Ureter (tissue), 1 donor: ENCODE measurements at places on chromosomes 12 and 14. TPM values are rescaled to one million over a fixed set of nuclear protein-coding genes. Genes with fewer than 3 reads are reported as not detected.

DNA sequence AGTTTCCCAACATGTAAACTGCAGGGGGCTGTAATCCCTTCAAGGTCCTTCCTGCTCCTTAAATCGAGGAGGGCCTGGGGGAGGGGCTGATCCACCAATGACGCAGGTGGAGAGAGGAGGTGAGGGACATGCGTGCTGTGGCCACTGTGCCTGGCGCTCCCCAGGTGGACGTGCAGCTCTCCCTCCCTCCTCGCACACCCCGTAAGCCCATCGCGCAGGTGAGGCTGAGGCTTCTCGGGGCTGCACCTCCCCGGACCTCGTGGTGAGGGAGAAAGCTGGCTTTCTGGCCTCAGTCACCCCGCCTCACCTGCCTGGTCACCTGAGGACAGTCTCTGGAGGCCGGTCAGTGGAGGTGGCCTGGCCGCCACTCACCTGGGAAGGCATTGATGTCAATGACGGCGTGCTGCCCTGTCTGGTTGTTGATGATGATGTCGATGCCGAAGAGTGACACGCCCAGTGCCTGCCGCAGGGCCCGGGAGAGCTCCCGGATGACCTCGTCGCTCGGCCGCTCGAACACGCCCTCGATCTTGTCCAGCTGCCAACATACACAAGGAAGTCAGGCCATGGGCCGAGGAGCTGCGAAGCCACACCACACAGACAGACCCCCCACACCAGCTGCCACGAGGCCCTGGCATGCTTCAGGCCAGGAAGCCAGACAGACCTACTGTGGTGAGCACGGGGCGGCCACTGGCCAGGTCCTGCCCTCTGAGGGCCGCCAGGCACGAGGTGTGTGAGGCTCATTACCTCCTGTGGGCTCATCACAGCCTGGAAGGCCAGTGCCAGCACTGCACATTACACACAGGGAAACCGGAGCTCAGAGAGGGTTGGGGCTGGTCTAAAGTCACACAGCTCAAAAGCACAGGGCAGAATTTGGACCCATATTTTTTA, 23.3 kb downstream of the CHGA start:
- peak; percentile 88 for DNase-seq

DNA sequence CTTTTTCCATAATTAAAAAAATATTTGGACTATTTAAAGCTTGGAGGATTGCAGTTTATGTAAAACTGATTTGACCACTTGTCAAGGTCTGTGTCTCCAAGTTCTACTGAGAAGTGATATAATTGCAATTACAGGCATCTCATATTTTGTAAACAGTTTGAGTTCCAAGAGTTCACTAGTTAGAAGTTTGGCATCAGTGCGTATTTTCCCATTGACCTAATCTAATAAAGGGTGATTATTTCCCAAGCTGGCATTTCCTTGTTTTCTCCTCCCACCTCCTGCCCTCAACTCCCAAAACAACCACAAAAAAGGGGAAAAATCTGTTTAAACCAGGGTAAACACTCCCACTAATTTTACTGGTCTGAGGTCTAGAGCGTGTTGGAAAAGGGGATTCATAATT, 3.0 kb upstream of the MYF6 start:
- DNase-seq = no peak

- DNase-seq = no peak
These were observed 23.8 kb upstream of the ATP5MC2 start for GRCh38 chr12:53699678-53700025.

DNA sequence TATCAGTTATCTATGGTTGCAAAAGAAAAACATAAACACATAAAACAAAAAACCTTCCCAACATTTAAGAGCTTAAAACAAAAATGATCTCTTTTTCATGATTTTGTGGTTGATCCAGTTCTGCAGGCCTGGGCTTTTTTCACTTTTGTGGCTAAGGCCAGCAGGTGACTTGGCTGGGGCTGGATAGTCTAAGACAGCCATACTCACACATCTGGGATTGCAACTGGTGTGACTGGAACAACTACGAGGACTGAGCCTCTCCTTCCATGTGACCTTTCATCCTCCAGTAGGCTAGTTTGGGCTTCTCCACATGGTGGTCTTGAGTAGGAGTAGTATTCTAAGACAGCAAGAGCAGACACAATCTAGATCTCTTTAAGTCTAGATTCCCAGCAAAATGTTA, 7.2 kb upstream of the PKP2 start:
- DNase-seq = no peak

GRCh38 chr12:51362307-51362706, 15.8 kb upstream of the CELA1 start:
- no peak for DNase-seq

- no peak for DNase-seq
These were observed 184.7 kb downstream of the TBX5 start for GRCh38 chr12:114221136-114221833.

- no peak for DNase-seq
These were observed 137.4 kb downstream of the DAAM1 start for GRCh38 chr14:59325906-59326305.

GRCh38 chr12:5073054-5073453, 29.4 kb downstream of the KCNA5 start:
- DNase-seq = no peak

DNA sequence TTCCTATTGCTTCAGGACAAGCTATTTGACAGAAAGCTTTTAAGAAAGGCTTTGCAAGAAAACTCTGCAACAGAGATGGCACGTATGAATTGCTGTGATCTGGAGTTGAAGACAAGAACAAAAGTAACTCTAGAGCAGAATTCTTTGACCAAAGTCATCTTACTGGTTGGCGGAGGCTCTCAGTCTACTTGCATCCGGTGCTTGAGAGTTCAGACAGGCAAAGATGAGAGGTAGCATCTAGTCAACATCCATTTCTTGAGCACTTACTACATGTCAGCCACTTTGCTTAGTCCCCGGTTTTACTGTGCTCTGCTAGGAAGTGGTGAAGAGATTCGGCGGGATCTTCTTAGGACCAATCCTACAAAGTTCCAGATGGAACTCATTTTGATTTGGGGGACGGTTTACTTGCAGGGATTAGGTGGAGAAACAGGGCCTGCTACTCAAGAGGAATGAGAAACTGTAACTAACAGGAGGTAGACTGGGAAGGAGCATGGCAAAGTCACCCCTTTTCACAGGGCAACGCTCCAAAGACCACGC, 404 bp upstream of the CCDC91 start:
- no peak for DNase-seq

GRCh38 chr14:38286452-38286851, 30.6 kb upstream of the CLEC14A start:
- DNase-seq = no peak

DNA sequence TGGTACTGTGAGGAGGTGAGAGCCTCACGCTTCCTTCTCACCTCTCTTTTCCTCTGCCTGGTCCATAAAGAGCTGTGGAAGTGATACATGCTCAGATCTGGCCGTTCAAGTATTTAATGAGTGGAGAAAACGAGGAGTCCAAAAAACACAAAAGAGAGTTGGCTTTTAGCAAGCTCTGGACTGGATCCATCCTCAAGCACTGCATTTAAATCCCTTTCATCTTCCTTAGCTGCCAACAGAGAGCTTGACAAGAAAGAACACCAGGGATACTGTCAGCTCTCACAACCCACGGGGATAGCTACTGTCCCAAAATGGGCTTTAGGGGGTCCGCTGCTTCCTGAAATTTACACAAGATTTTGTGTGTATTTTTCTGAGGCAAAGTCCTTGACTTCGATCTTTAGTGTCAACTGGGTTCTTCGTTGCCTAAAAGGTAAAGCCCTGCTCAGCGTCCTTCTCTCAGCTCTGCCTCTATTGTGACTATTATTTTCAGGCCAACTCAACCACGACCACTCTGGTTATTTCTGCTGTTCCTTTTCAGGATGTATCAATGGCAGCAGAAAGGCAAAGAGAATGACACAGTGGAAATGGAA, 120.9 kb downstream of the TMTC1 start:
- DNase-seq = no peak

DNA sequence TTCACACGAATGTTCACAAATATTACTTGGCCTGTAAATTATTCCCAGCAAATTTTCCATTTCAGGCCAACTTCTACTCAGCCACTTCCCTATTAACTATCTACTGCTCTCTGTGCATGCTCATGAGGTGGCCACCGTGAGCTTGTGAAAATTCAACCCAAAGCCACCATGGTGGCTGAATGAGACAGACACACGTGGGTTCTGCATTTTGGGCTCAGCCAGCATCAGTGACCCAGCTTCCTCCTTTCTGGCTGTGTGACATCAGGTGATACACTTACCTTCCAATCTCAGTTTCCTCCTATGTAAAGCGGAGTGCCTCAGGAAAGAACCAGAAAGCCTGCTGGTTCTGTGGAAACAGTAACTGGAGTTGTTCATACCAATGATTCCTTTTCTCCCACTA, 175.8 kb downstream of the FOXN3 start:
- DNase-seq = no peak

DNA sequence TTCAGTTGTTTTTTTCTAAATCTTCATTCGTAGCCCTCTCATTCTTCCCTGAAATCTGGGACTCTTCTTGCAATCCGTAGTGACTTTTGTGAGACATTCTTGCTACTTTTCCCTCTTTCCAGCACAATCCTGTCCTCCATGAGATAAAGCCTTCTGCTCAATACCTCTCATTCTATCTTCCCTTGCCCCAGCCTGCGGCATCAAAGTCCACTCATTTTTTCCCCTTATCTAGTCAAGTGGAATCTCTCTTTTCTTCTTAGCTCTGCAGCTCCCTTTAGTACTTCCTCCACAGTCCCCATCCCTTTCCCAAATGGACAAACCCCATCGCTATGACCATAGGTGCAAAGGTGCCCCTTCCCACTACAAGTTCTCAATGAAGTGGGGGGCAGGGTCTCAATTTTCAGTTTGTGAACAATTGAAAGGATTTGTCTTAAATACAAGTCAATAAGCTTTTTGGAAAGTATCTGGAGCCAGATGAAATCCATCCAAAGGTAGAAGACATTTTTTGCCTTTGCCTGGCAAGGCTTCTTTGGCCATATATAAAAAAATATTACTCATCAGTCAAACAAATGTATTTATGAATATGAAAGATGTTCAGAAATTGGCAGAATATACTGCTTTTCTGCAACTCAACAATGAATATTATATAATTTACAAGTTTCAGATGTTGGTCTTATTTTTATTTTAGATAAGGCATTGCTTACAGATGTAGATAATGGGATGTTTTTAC, 179.4 kb downstream of the SNAPC1 start:
- DNase-seq = no peak

- DNase-seq = no peak
These were observed 27.6 kb downstream of the KICS2 start for GRCh38 chr12:64194333-64195149.

DNA sequence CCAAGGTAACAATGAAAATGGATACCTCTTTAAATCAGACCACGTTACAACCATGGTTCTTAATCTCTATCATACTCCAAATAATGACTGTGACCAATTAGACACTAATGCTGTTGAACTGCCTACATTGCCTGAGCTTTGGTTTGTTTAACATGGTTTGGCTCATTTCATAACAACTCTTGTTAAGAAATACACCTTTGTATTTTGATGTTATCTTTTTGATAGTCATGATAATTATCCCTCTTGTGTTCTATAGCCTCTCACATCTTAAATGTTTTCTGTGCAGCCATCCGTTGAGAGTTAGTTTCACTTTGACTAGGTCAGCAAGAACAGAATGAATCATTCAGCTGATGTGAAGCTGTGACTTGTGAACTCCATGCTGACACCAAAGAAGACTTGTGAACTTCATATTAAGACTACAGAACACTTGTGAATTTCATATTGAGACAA, 75.5 kb upstream of the RERGL start:
- DNase-seq = no peak

Gene MYF6
- not detected for total RNA-seq
